ENCODE measurements at places on chromosomes 11 and 22. TPM values are rescaled to one million over a fixed set of nuclear protein-coding genes. Genes with fewer than 3 reads are reported as not detected.

The TENM4 gene
- 24.8 TPM for polyA plus RNA-seq

The MAP6 gene
- polyA plus RNA-seq: 200 TPM

The POU2F3 gene
- polyA plus RNA-seq: not detected

The COX8A gene
- polyA plus RNA-seq: 863 TPM

The GRM5 gene
- 11.8 TPM for polyA plus RNA-seq

The EPS8L2 gene
- 3.5 TPM for polyA plus RNA-seq

The SERPIND1 gene
- polyA plus RNA-seq: not detected

The DEFB131B gene
- not detected for polyA plus RNA-seq

The OR51S1 gene
- polyA plus RNA-seq: not detected

The PIWIL4 gene
- 1.3 TPM for polyA plus RNA-seq

The C11orf91 gene
- polyA plus RNA-seq: not detected

The CRYBB3 gene
- polyA plus RNA-seq: not detected

The USH1C gene
- polyA plus RNA-seq: not detected

The FCHSD2 gene
- polyA plus RNA-seq: 44.0 TPM

The KRTAP5-11 gene
- not detected for polyA plus RNA-seq

The SLC5A1 gene
- not detected for polyA plus RNA-seq

The BTBD18 gene
- polyA plus RNA-seq: not detected

The NLRP6 gene
- not detected for polyA plus RNA-seq

The NNMT gene
- polyA plus RNA-seq: not detected

All from neural cell (in vitro differentiated cells).